Spleen (tissue), 13 donors: ENCODE measurements at places on chromosomes 2 and 18. TPM values are rescaled to one million over a fixed set of nuclear protein-coding genes. Genes with fewer than 3 reads are reported as not detected.

Gene EIF2B4
- total RNA-seq = 26.5 TPM

Gene C1GALT1C1L
- total RNA-seq = 0.37 TPM

Gene TEX44
- not detected for total RNA-seq

Gene CFC1
- total RNA-seq = not detected

Gene ASB18
- total RNA-seq = not detected

Gene CPO
- total RNA-seq = not detected
